Thyroid gland (tissue), 4 donors: ENCODE measurements at places on chromosomes 2 and 18. TPM values are rescaled to one million over a fixed set of nuclear protein-coding genes. Genes with fewer than 3 reads are reported as not detected.

- H3K27me3 ChIP-seq = no peaks in the 10 kb centered on the region
- H3K36me3 ChIP-seq = no peaks in the 10 kb centered on the region
- H3K27ac ChIP-seq = peak overlapping the region; percentile 84
- H3K4me1 ChIP-seq = peaks cover 53% of the 10 kb centered on the region
Observed at GRCh38 chr2:234952270-234953115, 676 bp downstream of the SH3BP4 start.

LOXL3 gene
- 5.6 TPM for total RNA-seq

TNFRSF11A gene
- 4.5 TPM for total RNA-seq

MC4R gene
- not detected for total RNA-seq

GRCh38 chr2:201795607-201796477, 10.5 kb upstream of the CDK15 start:
- peak; percentile 9 for DNase-seq
- no peaks in the 10 kb centered on the region for H3K4me1 ChIP-seq
- no peaks in the 10 kb centered on the region for H3K36me3 ChIP-seq
- no peaks in the 10 kb centered on the region for H3K27me3 ChIP-seq

- no peak overlapping the region for H3K4me3 ChIP-seq
- no peak overlapping the region for H3K27ac ChIP-seq
- no peak for DNase-seq
Observed at GRCh38 chr2:177348733-177349693, 43.6 kb upstream of the AGPS start.

SMIM21 gene
- total RNA-seq = not detected

- no peak overlapping the region for H3K4me3 ChIP-seq
- no peak overlapping the region for H3K27ac ChIP-seq
- no peaks in the 10 kb centered on the region for H3K27me3 ChIP-seq
Observed at GRCh38 chr2:173664513-173664910, 300.7 kb downstream of the SP3 start.

SFTPB gene
- total RNA-seq = 24.8 TPM

GRCh38 chr2:216635171-216635570, 2.0 kb downstream of the IGFBP2 start:
- H3K27me3 ChIP-seq = no peaks in the 10 kb centered on the region
- peaks cover 23% of the 10 kb centered on the region for H3K4me1 ChIP-seq
- no peak for DNase-seq
- H3K36me3 ChIP-seq = no peaks in the 10 kb centered on the region

- H3K36me3 ChIP-seq = no peaks in the 10 kb centered on the region
- no peaks in the 10 kb centered on the region for H3K27me3 ChIP-seq
- no peak for DNase-seq
- no peak overlapping the region for H3K4me3 ChIP-seq
- H3K27ac ChIP-seq = no peak overlapping the region
Observed at GRCh38 chr2:102487761-102488462, 14.9 kb downstream of the SLC9A4 start.

SOCS6 gene
- total RNA-seq = 25.6 TPM

CYP27C1 gene
- total RNA-seq = 0.40 TPM

MC2R gene
- total RNA-seq = not detected

DSG2 gene
- 61.3 TPM for total RNA-seq

CHPF gene
- total RNA-seq = 126 TPM

GRCh38 chr2:101559551-101559950, 84.6 kb upstream of the RFX8 start:
- no peak for DNase-seq
- H3K4me1 ChIP-seq = no peaks in the 10 kb centered on the region
- no peak overlapping the region for H3K4me3 ChIP-seq
- H3K27ac ChIP-seq = no peak overlapping the region

UGT1A10 gene
- total RNA-seq = not detected

DNA sequence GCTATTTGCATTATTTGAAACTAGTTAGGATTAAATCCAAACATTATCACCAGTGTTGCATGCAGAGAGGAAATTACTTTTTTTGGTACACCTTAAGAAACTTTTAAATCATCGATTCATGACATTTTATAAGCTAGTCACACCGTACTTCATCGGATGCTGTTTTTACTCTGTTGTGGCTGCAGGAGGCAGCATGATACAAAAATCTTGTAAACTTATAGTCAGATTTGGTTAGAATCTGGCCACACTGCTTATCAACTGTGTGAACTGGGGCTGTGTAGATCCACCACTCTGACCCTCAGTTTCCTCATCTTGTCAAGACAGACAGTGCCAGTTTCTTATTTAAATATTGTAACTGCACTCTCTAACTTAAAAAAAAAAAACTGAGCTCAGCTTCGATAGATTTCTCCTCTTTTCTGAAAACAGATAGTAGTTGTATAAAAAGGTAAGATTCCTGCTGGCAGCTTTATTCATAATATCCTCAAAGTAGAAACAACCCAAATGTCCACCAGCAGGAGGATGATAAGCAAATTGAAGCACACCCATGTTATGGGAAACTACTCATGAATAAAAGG, 77.8 kb downstream of the RAPGEF4 start:
- H3K4me3 ChIP-seq = no peak overlapping the region
- H3K4me1 ChIP-seq = no peaks in the 10 kb centered on the region
- H3K27ac ChIP-seq = no peak overlapping the region
- no peaks in the 10 kb centered on the region for H3K27me3 ChIP-seq
- H3K36me3 ChIP-seq = no peaks in the 10 kb centered on the region
- DNase-seq = no peak

GRCh38 chr2:63871864-63872263, 30.2 kb downstream of the UGP2 start:
- H3K27ac ChIP-seq = no peak overlapping the region
- no peak overlapping the region for H3K4me3 ChIP-seq

DNA sequence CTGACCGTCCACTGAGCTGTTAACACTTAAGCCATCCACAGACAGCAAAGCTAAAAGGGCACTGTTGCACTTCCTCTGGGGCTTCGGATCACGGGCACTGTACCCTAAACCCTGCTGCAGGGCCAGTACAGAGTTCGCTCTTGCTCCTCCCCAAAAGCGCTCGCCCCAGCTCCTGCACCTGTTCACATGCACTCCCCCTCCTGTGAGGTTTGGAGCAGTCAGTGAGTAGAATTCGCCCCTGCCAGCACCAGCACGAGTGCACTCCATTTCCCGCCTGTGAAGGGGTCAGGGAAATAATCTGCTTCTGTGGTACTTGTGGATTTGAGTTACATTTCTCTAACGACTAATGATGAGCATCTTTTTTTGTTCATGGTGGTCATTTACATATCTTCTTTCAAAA, 158.8 kb downstream of the PTPRM start:
- peaks cover 15% of the 10 kb centered on the region for H3K4me1 ChIP-seq
- H3K4me3 ChIP-seq = no peak overlapping the region
- DNase-seq = no peak

- no peak overlapping the region for H3K27ac ChIP-seq
- H3K4me1 ChIP-seq = no peaks in the 10 kb centered on the region
- no peak overlapping the region for H3K4me3 ChIP-seq
- no peak for DNase-seq
Observed at GRCh38 chr2:176501617-176502016, 232.4 kb downstream of the MTX2 start.

DNA sequence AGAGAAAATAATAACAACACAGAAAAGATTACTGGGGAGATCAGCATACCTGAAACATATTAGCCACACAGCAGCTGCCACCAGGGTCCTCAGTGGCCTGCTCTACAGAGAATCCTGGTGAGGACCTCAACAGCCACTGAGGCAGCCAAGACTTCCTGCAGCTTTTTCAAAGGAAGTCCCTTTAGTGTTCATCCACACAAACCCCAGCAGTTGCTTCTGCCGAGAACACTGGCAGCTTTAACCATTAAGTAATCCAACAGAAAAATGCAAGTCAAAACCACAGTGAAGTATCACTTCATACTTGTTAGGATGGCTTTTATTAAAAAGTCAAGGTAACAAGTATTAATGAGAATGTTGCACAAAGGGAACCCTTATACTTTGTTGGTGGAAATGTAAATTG, 542.0 kb upstream of the GCFC2 start:
- no peaks in the 10 kb centered on the region for H3K27me3 ChIP-seq
- no peak overlapping the region for H3K4me3 ChIP-seq
- H3K36me3 ChIP-seq = no peaks in the 10 kb centered on the region
- H3K27ac ChIP-seq = no peak overlapping the region
- H3K4me1 ChIP-seq = no peaks in the 10 kb centered on the region

DSC3 gene
- total RNA-seq = 0.15 TPM

ZRANB3 gene
- total RNA-seq = 3.1 TPM
